Endothelial cell of umbilical vein (primary cell): ENCODE measurements at places on chromosomes 7 and 10. TPM values are rescaled to one million over a fixed set of nuclear protein-coding genes. Genes with fewer than 3 reads are reported as not detected.

Gene HABP2
- total RNA-seq, result not detected in 2 replicates

Gene CDC14C
- total RNA-seq, result not detected in 2 replicates

Gene LIPN
- total RNA-seq, result not detected in 2 replicates

Gene CPA2
- not detected in 2 replicates for total RNA-seq

Gene CLEC5A
- total RNA-seq, result not detected in 2 replicates

Gene DNA2
- 18.1 and 18.2 TPM in 2 replicates for total RNA-seq

Gene PNLIPRP2
- total RNA-seq, result not detected in 2 replicates

Gene TMEM130
- total RNA-seq, result not detected in 2 replicates

Gene TLX1
- total RNA-seq, result not detected in 2 replicates

Gene MMD2
- not detected in 2 replicates for total RNA-seq

Gene TMEM213
- not detected in 2 replicates for total RNA-seq

Gene VWDE
- 0.09 and 0.11 TPM in 2 replicates for total RNA-seq

Gene DNAJC12
- total RNA-seq, result 1.0 and 2.4 TPM in 2 replicates

Gene ARMC3
- not detected in 2 replicates for total RNA-seq

Gene CPVL
- not detected in 2 replicates for total RNA-seq

Gene SLC13A4
- total RNA-seq, result not detected in 2 replicates

Gene PIK3AP1
- total RNA-seq, result not detected in 2 replicates

Gene NEUROG3
- not detected in 2 replicates for total RNA-seq

Gene CYP3A5
- not detected in 2 replicates for total RNA-seq

Gene SLC39A12
- not detected in 2 replicates for total RNA-seq

Gene PDE1C
- total RNA-seq, result 2.9 and 3.1 TPM in 2 replicates

Gene SSC4D
- total RNA-seq, result 0.39 and 0.46 TPM in 2 replicates

Gene MEPCE
- 37.1 and 45.8 TPM in 2 replicates for total RNA-seq

Gene ZNF33B
- total RNA-seq, result 15.1 and 15.3 TPM in 2 replicates

Gene MRLN
- total RNA-seq, result not detected in 2 replicates

Gene RBM17
- total RNA-seq, result 148 TPM in 2 replicates

Gene GIMAP6
- total RNA-seq, result 85.0 and 87.8 TPM in 2 replicates

Gene HPSE2
- not detected in 2 replicates for total RNA-seq

Gene GALNT17
- total RNA-seq, result not detected in 2 replicates

Gene AGR2
- not detected in 2 replicates for total RNA-seq

Gene CCDC136
- total RNA-seq, result 3.2 and 3.3 TPM in 2 replicates

Gene ATG9B
- total RNA-seq, result not detected in 2 replicates

Gene HOXA1
- total RNA-seq, result 1.5 and 2.4 TPM in 2 replicates

Gene RELN
- total RNA-seq, result 0.15 and 1.4 TPM in 2 replicates
